Stimulated activated CD4-positive, alpha-beta T cell treated with anti-CD3 and anti-CD28 coated beads, Interleukin-1b, Interleukin-23, amount 100 ng/mL, for 24 hours (primary cell): ENCODE measurements at places on chromosomes 1 and 21.

DNA sequence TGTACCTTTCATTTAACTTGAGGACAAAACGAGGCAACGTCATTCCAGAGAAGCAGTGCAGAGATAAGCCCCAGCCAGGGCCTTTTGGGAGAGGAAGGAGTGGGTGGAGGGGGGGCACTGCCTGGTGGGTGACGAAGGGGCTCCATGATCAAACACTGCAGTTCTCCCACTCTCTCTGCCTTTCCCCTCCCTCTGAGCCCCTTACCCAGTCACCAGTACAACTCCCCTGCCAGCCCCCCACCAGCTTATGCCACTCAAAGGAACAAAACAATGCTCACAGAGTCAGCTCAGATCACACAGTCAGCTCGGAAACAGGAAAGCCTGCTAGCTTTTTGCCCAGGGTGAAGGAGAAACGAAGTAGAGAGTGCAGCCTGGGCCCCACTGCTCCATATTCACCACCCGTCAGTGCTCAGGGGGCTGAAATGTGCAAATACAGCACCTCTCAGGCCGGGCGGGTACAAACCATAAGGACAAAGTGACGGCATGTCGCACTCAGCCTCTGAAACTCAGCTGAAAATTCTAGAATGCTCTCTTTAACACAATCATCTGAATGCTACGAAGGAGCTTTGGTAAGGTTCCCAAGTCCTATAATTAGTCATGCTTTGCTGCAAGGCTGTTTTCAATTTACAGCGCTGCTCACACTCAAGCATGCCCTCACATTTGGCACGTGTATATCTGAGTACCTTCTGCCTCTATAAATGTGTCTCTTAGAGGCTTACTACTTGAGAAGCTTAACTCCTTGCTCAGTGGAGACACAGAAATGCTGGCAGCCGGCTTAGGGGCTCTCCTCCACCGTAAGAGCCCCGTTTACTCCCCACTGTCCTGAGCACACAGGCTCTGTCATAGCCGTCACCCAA, 65.8 kb upstream of the RAB4A start:
- no peak for DNase-seq

DNA sequence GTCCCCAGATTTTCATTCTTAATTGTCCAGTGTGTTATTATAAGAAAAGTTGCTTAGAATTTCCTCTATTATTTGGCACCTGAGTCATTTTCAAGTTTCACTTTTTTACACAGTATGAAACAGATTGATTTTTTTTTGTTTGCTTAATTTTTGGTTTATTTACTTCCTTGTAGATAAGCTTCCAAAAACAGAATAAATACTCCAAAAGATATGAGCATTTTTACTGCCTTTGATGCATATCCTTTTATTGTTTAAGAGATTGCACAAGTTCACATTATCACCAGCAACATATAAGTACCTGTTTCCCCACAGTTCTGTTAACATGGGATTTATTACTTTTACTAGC, 36.3 kb upstream of the AHCYL1 start:
- DNase-seq: no peak

GRCh38 chr1:109484519-109484975, 842 bp downstream of the ATXN7L2 start:
- DNase-seq: no peak

DNA sequence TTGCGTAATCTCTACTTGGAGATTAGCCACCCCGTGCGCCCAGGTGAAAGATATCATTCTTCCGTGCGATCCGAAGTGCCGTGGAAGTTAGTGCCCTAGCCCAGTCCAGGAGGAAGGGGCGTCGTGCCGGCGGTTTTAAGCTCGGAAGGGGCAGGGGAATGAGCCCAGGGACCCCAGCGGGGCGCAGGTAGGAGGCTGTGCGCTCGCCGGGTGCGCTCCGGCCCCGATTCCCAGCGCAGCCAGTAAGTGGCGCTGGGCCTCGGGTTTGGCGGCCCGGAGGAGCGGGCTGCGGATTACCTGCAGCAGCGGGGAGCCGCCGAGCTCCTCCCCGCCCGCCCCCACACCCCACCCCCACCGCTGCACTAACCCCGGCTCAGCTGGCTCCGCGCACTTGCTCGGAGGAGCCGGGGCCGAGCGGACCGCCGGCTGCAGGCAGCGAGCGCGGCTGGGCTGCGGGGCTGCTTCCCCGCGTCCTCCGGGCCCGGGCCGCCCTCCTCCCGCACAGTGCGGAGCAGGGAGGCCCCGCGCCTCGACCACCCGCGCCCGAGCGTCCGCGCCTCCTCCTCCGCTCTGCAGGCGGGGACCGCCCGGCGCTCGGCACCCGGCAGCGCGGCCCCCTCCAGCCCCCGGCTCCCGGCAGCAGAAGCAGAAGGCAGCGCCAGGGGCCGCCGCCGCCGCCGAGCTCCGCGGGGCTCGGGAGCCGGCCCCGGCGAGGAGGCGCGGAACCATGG, at the start of gene RYR2:
RYR2 (plus strand) TSS at position 390 of the 731 bp plus-strand sequence; CDS start at position 728, 338 bp downstream.
- DNase-seq: no peak

DNA sequence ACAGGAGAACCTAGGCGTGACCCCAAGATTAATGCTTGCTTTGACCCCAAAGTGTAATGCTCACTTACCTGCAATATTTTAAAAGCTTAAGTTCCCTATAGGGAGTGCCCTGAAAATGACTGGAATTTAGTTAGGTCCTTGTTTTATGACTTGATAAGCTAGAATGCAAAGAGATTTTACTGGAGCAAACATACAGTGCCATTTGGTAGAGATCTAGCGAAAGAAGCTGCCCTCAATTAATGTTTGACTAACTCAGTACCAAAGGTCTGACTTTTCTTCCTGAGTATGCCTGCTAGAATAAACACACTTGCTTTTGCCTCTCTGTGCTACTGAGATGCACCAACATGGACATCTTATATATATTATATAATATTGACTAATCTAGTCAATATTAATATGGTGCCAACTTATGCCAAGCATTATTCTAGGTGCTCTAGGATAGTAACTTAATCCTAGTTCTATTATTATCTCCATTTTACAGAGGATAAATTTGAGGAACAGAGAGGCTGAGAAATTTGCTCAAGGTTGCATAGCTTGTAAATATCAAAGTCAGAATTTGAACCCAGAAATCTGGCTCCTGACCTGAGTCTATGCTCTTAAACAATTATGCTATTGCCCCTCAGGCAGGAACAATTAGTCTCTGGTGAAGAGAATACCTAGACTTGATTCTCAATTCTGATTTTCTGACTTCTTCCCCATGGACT, 18.2 kb downstream of the S100A10 start:
- DNase-seq: no peak

- DNase-seq: no peak
Measured at GRCh38 chr1:172476218-172476811, 32.4 kb upstream of the PIGC start.

DNA sequence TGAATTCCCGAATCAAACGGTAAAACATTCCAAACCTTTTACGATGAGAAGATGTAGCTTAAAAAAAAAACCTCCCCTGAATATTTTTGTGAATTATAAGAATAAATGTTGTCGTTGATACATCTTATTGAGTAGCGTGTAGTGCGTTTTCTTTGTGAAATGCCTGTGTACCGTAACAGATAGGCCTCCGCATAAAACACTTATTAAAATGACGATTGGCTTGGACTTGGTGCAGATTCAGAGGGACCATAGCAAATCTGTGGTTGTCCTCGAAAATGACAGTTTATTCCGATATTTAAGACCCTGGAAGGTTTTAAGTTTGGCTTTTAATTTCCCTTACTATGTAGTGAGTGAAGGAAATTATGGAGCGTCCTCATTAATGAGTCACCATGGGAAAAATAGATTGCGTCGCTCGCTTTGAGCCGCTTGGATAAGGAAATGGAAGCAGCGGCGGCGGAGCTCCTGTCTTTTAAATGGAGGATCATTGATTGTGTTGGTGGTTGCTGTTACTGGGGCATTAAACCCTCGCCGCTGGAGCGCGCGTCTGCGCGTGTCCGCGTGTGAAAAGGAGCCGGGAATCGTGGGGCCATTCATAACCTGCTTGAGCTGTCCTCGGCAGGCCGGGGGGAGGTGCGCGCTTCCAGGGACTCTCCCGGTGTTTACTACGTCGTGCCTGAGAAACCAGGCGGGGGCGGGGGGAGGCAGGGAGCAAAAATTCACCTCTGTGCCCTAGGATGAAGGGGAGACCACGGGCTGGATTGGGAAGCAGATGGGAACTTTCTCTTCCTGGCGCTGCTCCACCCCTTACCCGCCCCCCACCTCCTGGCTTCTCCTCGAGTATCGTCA, 1.6 kb downstream of the SPEN start:
- DNase-seq: peak; percentile 11

GRCh38 chr1:10538646-10539355, 64.1 kb downstream of the PEX14 start:
- no peak for DNase-seq

GRCh38 chr21:18914570-18914969, 511.0 kb upstream of the TMPRSS15 start:
- DNase-seq: no peak

- DNase-seq: no peak
Measured at GRCh38 chr1:75797273-75797588, 549 bp downstream of the MSH4 start.

- no peak for DNase-seq
Measured at GRCh38 chr1:221858818-221859611, 117.1 kb upstream of the DUSP10 start.

GRCh38 chr1:172084876-172085275, 243.6 kb downstream of the DNM3 start:
- DNase-seq: no peak

DNA sequence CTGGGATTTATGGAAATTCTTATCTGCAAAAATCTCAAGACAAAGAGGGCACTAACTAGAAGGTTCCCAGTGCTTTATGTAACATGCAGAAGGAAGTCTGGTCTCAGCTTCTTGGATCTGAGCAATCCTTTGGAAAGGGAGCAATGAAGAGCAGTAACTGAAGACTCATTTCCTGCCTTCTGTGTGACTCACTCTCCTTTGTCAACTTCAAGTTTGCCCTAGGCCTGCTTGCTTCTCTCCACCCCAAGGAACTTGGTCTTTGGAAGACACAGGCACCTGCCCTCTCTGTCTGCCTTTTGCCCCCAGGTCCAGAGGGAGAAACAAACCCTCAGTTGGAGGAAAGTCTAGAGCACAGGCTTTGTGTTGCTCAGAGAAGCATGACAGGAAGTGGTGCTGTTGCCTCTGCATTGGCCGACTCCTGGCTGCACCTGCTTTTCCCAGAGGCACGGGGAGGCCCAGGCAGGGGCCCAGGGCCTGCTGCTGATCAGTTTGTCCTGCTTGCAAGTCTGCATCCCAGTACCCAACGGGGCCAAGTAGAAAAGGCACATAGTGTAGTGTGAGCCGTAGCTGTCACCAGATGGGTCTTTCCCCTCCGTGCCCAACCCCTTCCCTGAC, 137.2 kb downstream of the DHRS3 start:
- no peak for DNase-seq

- DNase-seq: no peak
Measured at GRCh38 chr1:155245163-155245524, 10.1 kb downstream of the ENTREP3 start.

DNA sequence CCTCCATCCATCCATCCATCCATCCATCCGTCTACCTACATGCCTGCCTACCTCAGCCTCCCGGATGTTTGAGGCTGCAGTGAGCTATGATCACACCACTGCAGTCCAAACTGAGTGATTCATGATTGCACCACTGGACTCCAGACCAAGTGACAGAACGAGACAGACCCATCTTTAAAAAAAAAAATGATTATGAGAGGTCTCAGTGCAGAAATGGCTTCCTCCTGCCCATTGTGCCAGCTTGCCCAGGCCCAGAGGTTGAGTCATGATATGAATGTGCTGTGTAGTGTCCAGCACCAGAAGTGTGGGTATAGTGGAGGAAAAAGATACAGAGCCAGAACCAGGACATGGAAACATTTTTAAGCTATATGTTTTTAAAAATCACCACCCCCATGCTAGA, 149.9 kb downstream of the KIF26B start:
- no peak for DNase-seq

DNA sequence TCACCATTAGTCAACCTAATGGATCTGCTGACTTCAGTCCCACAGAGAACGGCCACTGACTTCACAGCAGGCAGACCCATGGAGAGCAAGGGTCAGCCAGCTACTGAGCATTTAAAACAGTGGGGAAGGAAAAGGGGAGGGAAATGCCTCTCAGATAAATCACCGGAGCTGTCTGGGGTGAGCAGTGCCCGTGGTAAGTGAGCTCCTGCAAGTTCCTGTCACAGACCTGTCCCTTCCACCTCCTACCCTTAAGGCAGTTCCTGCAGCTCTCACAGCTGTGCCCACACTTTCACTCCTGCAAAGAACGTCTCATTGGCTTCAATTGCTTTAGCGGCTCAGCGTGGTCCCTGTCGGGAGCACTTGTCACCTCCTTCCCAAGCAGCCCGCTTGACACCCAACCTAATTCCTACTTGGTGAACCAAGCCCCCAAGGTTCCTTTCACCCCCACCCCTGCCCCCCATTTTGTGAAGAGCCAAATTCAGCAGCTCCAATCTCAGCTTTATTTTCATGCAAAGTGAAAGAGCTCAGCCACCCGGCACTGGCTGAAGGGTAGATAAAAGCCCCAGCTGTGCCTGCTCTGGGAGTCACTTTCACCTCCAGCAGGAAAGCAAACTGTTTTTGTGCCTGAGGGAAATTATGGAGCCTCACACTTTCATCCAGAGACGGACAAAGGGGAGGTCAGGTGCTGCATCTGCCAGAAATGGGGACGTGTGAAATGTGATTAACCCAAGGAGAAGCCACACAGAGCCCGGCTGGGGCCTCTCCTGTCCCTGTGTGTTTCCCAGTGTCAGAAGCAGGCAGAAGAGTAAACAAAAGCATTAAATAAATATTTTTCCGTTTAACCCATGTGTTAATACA, 306.2 kb downstream of the TTLL7 start:
- no peak for DNase-seq

DNA sequence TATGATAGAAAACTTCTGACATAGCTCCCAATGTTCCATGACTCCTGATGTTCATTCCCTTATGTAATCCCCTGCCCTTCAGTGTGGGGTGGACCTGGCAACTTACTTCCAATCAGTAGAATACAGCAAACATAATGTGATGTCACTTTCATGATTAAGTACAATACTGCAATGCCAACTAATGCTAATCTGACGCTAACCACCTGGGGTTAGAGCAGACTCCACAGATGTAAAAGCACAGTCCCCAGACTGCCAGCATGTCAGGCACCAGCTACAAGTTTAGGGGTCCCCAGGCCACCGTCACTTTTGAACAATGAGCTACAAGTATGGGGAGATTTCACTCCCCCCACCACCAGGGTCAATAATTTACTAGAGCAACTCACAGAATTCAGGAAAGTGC, 32.3 kb upstream of the FBXO28 start:
- DNase-seq: no peak

DNA sequence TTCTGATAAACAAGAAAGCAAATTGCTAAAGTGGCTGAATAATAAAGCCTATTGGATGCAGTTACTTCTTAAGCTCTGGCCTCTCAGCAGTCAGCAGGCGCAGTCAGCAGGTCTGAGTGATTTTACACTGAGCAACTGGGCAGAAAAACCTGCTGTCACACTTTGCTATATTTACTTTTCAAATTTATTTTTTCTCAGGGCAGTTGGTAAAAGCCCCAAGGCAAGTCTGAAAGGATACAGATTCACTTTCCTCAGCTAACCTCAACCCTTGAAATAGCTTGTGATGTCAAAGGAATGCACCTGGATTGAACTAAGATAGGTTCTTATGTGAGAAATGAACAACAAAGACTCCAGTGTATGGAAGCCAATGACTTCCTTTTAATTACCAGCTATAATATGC, 34.0 kb downstream of the ATP5PF start:
- DNase-seq: no peak
